ENCODE measurements at places on chromosomes 6 and 20.

DNA sequence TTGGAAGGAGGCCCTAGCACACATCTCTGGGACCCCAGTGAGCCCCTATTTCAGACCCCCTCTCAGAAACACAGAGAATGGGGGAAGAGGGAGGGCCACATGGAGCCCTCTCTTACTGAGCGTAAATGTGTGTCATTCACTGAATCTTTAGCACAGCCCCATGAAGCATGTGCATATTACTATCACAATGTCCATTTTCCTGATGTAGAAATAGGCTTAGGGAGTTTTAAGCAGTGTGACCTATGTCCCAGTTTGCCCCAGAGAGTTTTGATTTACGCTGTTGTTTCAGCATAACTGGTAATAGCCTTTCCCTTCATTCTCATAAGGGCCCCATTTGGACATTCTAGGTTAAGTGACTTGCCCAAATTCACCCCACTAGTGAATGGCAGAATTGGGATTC, 25.0 kb upstream of the TCP11 start:
- no peak for DNase-seq

GRCh38 chr6:71420693-71421328, 132.2 kb downstream of the OGFRL1 start:
- DNase-seq = peak; percentile 97

DNA sequence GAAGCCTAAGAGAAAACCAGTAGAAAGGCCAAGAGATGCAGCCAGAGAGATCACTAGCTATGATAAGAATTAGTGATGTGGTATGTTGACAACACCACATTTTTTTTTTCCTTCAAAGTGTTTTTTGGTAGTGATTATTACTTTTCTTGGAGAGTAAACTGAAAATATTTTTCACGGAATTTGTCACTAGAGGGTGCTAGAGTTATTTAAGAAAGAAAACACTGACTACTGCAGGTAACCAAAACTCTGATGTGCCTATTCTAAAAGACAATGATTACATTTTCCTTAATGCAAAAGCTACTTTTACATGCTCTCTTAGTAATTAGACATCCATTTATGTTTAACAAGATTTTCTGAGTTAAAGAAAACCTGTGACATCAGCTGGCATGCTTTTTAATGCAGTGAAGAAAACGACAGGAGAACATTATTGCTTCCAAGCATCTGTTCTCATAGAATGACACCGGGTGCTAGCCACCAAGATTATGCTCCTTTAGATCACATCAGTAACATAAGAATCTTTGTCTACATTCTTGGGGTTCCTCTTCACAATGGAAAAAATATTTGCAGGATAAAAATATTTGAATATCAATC, 28.8 kb downstream of the RWDD2A start:
- DNase-seq = no peak

- peak; percentile 89 for DNase-seq
These were observed 41.3 kb downstream of the PCNA start for GRCh38 chr20:5078399-5078958.

DNA sequence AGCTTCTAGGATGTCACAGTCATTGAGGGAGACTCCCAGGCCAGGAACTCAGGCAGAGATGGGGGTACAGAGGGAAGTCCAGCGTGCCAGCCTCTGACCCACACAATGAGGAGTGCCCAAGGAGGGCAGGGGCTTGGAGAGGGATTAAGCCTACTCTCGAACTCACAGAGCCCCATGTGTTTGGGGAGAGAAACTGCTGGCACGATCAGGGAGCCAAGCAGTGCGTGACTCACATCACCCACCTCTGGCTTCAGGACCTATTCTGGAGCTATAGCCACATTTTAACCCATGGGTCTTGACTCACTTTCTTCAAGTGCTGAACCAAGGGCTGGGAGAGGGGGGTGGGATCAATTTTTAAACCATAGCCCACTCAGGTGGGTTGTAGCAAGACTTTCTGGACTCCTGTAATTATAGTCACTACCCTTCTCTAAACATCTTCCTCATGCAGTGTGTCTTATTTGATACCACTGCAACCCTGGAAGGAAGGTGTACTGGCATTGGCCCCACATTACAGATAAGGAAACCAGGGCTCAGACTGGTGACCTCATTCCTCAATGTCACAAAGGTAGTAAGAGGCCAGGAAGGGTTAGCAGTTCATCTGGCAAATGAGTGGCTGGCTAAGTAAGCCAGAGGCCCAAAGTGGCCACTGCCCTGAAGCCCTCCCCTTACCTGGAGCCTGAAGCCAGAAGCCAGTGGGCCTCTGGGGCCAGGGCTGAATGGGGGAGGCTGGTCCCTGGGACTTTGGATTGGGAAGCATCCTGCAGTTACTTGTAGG, 12.0 kb downstream of the FOXP4 start:
- peak; percentile 41 for DNase-seq
